ENCODE measurements at places on chromosomes 1 and 21. TPM values are rescaled to one million over a fixed set of nuclear protein-coding genes. Genes with fewer than 3 reads are reported as not detected.

- DNase-seq = no peak
These were observed 31.0 kb downstream of the SLC16A1 start for GRCh38 chr1:112925015-112925414.

- DNase-seq = no peak
These were observed 49.8 kb upstream of the PAX7 start for GRCh38 chr1:18580691-18581419.

The FAM163A gene
- 0.10 TPM for polyA plus RNA-seq

The POLR3GL gene
- polyA plus RNA-seq = 44.2 TPM
